Smooth muscle cell of bladder (primary cell): ENCODE measurements at places on chromosomes 11 and 22. TPM values are rescaled to one million over a fixed set of nuclear protein-coding genes. Genes with fewer than 3 reads are reported as not detected.

CARD16 gene
- total RNA-seq: 25.2 and 38.7 TPM in 2 replicates

GAB4 gene
- total RNA-seq: not detected in 2 replicates

OR52R1 gene
- not detected in 2 replicates for total RNA-seq

MS4A7 gene
- total RNA-seq: not detected in 2 replicates

MMP8 gene
- total RNA-seq: under 0.01 TPM in 1 of 2 replicates, not detected in the other

TMPRSS13 gene
- total RNA-seq: not detected in 2 replicates

ISX gene
- total RNA-seq: not detected in 2 replicates

RNH1 gene
- total RNA-seq: 296 and 361 TPM in 2 replicates

OR5W2 gene
- total RNA-seq: not detected in 2 replicates

TRAPPC4 gene
- total RNA-seq: 112 and 118 TPM in 2 replicates

TMPRSS4 gene
- total RNA-seq: not detected in 2 replicates

MIOX gene
- not detected in 2 replicates for total RNA-seq
